ENCODE measurements at places on chromosomes 7 and 10.

DNA sequence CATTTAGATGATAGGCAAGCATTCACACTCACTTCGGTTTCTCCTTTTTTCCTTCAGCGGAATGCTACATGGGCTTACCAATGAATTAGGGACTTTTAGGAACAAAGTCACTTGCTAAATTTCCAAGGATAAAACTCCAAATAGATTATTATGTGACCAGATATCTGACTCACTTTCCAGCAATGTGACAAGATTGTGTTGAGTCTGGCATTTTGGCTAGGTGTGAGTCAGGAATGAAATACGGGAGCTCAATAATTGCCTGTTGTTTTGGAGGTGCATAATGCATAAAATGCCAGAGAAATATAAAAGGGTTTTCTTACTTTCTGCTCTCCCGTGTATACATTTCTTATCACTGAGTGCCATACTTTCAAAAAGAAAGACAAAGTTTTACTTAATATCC lies 721.1 kb downstream of the KCNMA1 start:
- no peak for DNase-seq

- no peak for DNase-seq
Observed at GRCh38 chr7:143407287-143408251, 1.1 kb downstream of the EPHA1 start.

GRCh38 chr7:13949445-13949844 lies 40.0 kb downstream of the ETV1 start:
- peak; percentile 18 for DNase-seq

DNA sequence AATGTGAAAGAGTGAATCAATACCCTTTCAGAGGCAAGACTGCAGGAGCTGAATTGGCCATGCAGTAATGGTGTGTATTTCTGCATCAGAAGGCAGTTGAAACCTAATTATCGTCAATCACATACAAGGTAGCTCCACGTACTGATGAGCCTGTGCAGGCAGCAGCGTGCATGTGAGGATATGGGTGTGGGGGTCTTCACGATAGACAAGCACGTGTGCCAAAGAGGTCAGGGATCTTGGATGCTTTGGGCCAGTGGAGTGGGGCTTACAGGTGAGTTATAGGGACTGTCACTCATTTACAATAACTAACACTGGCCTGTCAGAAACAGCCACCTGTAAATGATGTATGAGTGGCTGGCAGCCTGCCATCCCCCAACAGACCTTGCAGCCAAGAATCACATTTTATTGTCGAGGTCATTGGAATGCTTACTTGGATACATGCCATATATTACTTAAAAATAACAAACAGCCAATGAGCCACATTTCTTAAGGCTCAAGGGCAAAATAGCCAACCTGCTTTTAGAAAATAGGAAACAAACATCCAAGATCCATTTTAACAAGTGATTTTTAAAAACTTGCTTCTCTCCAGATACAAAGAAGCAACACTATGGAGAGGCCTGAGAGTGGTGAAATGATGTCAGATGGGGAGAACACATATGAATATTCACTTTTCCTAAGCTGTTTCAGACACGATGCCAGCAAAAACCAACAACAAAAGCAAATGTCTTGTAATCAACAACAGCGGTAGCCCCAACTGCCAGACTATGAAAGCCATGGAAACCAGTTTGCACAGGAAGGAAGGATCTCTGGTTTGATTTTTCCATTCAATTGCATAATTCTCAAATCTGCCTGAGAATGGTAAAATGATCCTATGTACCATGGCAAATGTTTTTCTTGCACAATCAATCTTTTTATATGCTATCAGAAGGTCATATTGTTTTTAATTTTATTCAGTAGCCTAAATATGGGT lies 210.7 kb downstream of the SKAP2 start:
- DNase-seq: no peak

DNA sequence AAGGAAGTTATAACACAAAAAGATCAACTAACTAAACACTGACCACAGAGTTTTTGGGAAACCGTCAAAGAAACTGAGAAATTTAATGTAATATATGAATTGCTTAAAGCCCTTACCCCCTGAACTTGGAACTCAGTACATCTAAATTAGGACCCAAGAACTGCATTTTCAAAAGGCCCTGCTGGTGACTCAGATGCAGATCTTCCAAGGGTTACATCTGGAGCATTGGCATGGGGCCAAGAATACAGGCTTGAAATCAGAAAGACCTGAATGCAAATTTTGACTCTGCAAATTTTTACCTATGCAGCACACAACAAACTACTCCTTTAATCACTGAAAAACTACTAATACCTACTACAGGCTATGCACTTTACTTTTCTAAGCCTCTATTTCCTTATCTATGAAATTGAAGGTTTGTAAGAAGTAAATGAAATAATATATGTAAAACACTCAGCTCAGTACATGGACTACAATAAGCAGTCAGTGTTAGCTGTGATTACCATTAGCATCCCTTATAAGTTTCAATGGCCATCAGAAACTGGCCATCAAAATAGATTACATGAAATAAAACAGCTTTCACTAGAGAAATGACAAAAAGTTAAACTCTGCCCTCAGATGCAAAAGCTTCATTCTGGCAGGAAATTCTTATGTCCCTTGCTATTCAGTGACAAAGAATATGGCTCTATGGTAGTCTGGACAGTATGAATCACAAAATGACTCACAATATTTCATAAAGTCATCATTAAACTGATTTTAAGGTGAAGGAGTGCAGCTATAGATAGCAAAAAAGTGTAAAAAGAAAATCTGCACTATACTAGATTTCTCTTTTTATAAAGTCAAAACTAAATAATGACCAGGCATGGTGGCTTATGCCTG lies 43.6 kb downstream of the NSUN6 start:
- peak; percentile 26 for DNase-seq

DNA sequence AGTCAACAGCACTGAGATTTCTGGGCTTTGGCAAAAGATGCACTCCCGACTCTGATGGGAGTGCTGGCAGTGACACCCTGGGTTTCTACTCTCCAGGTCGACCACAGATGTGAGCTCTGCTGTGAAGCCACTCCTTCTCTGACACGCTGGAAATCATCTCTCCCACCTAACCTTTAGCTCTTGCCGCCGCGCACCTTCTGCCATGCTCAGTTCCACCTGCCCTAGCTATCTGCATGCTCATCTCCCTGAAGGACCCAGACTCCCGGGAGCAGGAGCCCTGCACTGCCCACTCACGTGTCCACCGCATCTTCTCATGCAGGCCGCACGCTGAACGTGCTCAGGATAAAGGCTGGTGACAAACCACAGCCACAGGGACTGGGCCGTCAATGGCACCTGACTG lies 174.8 kb downstream of the TNS3 start:
- DNase-seq: no peak

- DNase-seq: no peak
Observed at GRCh38 chr10:72690071-72690755, 1.7 kb upstream of the MCU start.

GRCh38 chr7:115178835-115179234 lies 256.9 kb downstream of the MDFIC start:
- DNase-seq: no peak

DNA sequence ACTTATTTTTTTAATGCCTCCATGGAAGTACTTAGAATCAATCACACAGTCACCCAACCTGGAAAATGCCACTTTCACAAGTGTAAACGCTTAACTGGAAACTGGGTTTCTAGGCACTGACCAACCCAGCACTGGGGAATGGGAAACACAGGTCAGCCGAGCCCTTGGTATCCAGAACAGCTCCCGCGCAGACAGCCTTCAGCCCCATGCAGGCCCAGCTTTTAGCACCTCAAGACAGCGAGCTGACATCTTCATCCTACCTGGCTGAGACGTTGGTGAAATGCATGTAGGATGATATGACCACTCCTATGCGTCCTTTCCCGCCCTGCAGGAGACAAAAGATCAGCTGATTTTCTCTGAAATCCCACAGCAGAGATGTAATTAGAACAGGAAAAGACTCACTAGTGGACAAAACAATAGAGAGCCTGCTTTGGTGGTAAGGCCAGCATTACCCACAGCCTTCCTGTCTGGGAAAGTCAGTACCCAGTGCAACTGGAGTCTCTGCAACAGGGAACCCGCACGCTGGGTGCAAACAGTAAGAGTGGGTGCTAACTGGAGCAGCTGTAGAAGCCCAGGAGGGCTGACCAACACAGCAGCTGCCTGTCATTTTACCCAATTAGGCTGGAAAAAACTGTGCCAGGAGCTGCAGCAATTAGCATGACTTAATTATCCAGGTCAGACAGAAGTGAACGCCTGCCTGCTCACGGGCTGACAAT lies 153.7 kb downstream of the TNS3 start:
- DNase-seq: peak; percentile 42

GRCh38 chr10:91313796-91314485 lies 93.5 kb downstream of the PCGF5 start:
- no peak for DNase-seq

DNA sequence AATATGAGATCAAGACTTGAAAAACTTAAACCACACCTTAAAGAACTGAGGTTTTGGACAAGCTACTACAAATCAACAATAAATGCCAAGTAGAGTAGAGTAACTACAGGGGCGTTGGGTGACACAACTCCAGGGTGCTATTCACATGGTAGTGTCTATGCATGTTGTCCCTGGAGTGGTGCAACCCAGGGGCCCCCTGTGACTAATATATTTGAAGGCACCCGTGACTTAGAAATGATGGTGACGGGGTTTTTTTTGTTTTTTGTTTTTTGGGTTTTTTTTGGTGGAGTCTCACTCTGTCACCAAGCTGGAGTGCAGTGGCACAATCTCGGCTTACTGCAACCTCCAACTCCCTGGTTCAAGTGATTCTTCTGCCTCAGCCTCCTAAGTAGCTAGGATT lies 106.9 kb downstream of the FAM107B start:
- no peak for DNase-seq

DNA sequence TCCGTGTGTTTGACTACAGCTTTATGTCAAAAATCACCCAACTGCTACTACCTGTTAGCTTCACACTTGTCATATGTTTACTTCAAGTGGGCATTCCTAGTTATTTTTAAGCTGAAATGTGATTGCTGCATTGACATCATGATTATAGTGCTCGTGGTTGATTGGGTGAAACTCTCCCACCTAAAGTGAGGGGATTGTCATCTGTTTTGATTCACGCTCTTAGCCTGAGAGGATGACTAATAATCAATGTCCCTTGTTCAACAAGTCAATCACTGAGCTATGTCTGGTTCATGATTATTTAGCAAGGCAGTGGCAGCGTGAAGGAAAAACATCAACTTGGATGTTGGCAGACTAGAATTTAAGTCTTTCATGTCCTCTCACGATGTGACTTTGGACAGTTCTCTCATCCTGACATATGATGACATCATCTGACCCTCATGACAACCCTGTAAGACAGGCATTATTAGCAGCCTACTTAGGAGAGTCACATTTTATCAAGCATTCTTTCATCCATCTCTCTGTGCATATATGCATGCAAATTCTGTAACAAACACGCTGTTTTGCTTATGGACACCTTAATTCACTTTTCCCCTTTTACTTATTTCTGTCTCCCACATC lies 352.6 kb upstream of the ZMIZ1 start:
- no peak for DNase-seq

GRCh38 chr10:33363106-33363505 lies 28.6 kb upstream of the NRP1 start:
- DNase-seq: no peak

DNA sequence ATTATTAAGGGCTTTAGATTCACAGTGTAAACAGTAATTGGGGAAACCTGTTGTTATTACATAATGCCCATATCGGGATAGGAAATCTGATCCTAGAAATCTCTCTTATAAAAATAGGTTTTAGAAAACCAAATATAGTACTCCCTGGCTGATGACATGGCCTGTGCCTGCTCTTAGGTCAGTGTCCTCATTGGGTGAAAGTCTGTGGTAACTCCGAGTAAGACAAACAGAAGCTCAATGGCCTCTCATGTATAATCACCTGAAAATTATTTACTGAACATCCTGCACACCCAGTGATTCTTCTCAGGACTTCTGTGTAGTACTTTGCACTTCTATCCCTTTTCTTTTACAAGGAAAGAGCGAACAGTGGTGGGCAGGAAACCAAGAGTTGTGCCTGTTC lies 37.8 kb downstream of the SEM1 start:
- no peak for DNase-seq

GRCh38 chr10:122127943-122128342 lies 139.0 kb downstream of the TACC2 start:
- DNase-seq: no peak

GRCh38 chr10:28954211-28954610 lies 276.9 kb downstream of the BAMBI start:
- no peak for DNase-seq

GRCh38 chr7:13257661-13258060 lies 570.2 kb downstream of the ARL4A start:
- no peak for DNase-seq

DNA sequence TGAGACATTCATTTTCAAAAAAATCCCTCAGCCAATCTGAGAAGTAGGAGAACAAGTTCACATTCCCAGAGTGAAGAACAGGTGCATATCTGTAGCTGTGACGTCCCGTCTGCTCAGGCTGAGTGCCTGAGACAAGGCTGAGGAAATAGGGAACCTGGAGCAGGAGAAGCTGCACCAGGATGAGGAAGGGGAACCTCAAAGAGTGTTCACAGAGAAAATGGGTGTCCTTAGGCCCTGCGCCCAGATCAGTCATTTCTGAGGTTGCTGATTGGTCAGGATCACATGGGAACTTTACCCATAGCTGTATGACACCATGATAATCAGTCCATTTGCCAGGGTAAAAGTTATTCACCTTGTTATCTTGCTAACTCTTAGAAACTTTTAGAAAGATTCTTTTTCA lies 34.2 kb upstream of the TARP start:
- DNase-seq: no peak

DNA sequence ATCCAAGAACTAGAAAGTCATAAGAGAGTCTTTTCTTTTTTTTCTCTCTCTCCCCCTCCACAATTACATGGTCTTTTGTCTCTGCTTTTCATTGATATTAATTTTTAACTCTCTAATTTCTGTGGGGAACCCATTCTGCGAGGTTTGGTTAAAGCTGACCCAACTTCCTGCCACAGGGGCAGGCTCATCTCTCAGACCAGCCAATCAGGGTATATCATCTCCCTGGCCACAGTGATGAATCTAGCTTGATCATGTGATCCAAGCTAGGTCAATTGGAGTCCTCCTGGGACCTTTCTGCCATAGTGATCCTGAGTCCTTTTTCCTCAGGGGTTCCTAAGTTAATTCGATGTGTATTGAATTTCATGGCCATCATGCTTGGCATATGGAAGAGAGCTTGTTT lies 38.0 kb upstream of the TRUB1 start:
- no peak for DNase-seq

DNA sequence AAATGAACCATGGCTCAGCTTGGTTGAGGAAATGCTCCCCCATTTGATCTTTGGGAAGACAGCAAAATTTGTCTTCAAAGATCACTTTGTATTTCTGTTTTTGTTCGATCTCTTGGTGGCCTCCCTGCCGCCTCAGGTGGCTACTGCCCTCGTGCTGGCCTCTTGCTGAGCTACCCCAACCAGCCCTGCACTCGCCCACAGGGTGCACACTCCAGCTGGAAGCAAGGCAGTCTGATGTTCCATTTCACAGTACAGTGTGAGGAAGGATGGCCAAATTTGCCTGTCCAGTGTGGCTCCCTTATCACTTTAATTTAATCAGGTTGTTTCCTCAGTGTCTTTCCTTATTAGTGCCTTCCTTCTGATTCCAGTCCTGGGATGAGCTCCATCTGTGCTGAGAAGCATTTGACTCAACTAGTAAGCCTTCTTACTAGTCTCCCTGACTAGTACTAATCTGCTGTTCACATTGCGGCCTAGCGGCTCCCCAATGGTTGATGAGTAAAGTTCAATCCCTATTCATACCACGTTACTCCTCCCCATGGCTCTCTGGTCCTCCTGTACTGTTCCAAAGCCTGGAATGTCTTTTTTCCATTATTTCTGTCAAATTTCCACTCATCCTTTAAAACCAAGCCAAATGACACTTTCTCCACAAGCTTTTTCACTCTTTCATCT lies 8.2 kb downstream of the MYOF start:
- DNase-seq: no peak

Measured in glutamatergic neuron (in vitro differentiated cells).